ENCODE measurements at places on chromosomes 7 and 10.

- no peak for DNase-seq
Measured at GRCh38 chr7:47361746-47362215, 220.1 kb downstream of the TNS3 start.

- DNase-seq, result no peak
Measured at GRCh38 chr10:35707642-35708425, 65.7 kb upstream of the FZD8 start.

GRCh38 chr7:3683546-3684539, 382.8 kb downstream of the SDK1 start:
- no peak for DNase-seq

DNA sequence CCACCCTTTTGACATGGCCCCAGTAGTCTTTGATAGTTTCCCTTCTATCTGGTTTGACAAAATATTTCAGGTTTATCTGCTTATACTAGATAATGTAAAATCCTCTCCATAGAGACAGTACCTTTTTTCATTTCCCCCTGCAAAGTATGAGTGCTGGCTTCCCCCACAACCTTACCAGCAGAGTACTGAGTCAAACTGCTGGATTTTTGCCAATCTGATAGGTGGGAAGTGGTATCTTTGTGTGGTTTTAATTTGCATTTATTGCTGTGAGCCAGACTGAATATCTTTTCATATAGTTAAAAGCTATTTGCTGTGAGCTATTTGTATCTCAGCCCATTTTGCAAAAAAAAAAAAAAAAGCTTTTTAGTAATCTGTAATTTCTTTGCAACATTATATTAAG, 32.1 kb upstream of the HECTD2 start:
- DNase-seq, result no peak
